ENCODE measurements at places on chromosomes 7 and 10. TPM values are rescaled to one million over a fixed set of nuclear protein-coding genes. Genes with fewer than 3 reads are reported as not detected.

GRCh38 chr10:3333426-3333825, 160.8 kb upstream of the PITRM1 start:
- DNase-seq = no peak

DNA sequence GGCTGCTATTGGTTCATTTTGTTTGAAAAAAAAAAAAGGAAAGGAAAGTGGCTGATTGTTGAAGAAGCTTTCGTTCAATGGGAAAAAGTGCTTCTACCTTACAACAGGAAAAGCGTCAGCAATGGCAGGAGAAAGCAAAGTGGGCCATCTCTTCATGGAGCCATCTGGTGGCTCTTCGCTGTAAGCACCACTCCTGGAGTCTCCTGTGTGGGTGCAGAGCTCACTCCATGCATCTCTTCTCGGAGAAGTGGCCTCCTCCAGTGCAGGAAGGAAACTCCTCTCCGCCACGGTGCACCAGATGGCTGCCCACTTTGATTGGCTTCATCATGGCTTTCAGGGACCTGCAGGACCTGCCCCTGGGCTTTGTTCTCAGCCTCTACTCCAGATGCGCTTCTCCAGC, 250.9 kb downstream of the PTEN start:
- DNase-seq = no peak

GRCh38 chr7:80870813-80871212, 48.0 kb downstream of the SEMA3C start:
- no peak for DNase-seq

DNA sequence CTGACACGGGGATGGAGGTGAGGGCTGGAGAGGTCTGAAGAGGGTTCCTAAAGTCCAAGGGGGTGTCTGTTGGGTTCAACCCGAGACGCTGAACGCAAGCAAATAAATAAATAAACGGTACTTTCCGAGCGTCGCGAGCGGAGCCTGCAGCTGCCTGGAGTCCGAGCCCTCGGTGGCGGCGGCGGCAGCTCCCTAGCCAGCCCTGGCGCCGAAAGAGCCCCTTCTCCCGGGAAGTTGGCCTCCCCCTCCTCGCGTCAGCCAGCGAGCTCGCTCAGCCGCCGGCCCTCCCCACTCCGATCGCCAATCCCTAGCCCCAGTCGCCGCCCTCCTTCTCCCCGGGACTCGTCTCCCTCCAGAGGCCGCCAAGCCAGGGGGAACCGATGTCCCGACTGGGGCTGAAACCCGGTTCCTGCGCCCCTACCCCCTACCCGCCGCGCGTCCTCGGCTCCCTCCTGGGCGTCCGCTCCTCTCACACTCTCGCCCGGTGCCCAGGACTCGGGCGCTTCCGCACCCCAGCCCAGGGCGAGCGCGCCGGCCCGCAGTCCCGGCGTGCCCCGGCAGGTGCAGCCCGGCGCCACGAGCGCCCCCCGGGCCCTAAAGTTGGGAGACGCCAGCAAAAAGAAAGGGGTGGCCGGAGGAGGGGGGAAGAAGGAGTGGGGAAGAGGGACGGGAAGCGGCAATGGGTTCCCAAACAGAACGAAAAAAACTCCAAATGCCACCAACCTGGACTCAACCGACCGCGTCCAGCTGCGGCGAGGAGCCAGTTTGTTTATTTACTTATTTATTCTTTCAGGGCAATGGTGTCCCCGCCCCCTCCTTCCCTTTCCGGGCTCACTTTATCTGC, at the start of gene GFRA1:
TSS of gene GFRA1 (minus strand) at position 767 of the 844 bp plus-strand sequence. CDS start 1,177 bp downstream, outside the sequence.
- peak; percentile 69 for DNase-seq

- no peak for DNase-seq
These were observed 216.3 kb upstream of the RHOBTB1 start for GRCh38 chr10:61160253-61160652.

GRCh38 chr10:62354916-62355315, 19.3 kb upstream of the ZNF365 start:
- no peak for DNase-seq

- DNase-seq = no peak
These were observed 82.3 kb downstream of the ADCY1 start for GRCh38 chr7:45656431-45656830.

GRCh38 chr10:125156196-125156595, 4.2 kb downstream of the CTBP2 start:
- DNase-seq = no peak

DNA sequence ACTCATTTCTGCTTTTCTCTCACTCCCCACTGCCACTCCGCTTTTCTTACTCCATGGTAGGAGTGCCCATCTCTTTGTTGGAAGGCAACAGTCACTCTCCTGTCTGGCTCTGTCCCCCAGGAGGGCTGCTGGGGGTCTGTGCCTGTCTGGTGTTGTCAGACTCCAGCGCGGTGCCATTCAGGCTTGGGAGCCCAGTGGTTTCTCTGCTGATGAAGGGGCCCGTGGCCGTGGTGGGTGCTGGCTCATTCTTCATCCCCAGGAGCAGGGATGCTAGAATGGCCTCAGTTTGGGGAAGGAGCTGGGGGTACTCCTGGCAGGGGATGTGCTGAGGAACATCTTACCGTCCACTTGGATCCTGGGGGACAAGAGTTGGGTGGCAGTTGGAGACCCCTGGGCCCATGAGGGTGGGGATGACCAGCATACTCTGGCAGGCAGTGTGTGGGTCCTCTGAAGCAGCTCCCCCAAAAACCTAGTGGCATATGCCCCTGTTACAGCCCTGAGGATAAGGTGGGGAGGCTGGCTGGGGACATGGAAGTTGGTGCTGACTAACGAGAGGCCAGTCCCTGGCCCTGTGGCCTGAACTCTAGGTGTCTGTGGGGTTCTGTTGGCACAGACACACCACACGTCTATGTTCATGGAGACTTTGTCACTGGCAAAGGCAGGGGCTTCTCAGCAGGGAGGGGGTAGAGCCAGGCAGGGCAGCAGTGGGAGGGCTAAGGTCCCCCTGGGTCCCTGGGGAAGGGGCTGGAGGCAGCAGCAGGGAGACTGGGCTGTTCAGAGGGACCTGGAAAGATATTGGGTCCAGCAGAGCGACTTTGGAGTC, 102.8 kb upstream of the RET start:
- peak; percentile 32 for DNase-seq

GRCh38 chr10:58444321-58444720, 59.1 kb downstream of the TFAM start:
- no peak for DNase-seq

DNA sequence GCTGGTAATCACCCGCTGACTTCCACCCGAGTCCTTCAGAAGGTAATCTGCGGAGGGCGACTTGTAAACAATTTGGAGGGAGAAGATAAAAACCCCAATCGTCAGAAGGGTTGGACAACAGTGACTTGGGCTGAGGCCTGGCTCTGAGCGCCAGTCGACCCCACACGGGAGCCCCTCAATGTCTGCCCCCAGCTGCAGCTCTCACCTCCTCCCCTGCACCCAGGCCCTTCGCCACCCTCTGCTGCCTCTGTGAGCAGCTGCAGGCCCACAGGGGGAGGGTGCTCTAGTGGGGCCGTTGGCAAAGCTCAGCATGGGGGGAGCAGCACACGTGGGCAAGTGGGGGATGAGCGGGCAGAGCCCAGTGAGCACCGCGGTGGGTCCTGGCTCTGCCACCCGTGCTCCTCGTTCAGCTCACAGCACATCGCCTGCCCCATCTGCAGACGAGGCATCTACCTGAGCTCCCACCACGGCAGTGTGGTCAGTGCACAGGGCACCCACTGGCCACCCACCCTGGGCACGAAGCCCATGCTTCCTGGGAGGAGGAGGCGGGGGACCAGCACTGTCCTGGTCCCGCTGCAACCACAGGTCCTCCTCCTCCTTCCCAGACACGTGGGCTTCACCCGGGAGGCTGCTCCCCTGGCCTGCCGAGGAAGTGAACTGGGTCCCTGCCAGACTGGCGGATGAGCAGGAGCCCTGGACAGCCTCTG, 280.5 kb downstream of the ELFN1 start:
- DNase-seq = no peak

DNA sequence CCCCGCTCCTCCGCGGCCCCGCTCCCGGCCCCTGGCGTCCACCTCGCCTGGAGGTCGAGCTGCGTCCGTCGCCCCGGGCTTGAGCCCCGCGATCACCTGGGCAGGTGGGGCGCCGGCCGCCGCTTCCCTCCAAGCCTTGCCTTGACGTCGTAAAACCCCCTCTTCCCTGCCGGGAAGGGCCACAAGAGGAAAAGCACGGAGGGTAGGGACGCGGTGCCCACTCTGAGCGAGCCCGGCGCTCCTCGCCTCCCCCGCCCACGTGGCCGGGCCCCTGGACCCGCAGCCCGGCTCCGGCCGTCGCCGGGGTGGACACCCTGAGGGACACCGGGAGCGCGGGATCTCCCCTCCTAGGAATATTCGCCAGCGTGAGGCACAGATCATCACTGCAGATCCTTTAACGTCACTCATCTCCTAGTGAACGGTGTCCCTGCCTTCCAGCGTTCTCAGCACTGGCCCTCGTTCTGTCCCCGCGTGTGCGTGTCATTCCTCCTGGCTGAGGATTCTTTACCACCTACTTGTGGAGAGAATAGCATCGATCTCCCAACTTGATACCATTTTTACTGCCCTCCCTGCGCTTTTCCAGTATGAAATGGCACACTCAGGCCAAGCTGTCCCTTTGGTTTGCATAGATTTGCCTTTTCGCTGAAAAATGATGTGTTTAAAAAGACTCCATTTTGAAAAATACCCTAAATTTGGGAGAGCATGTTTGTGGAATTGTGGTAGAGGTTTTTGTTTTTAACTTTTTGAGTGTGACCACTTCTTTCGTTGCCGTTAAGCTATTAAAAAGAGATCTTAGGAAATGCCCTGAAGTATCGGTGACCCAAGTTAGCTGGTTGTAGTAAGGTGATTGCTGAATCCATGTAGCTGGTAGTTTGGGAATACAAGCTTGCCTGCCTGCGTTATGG, 649 bp downstream of the ACTR3B start:
- peak; percentile 67 for DNase-seq

DNA sequence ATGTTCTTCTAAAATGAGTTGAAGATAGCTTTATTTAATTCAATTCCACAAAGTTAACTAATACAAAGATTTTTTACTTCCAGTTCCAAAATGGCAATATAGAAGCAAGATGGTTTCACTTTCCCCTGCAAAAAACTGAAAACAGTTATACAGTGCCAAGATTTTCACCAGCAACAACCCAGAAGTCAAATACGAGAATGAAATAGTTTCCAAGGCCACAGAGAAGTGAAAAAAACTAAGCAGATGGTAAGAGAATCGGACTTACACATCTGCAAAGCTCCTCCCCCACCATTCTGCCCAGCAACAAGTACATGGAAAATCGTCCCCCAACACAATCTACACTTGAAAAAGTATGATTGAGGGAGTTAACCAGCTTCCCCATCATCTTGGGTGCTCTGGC, 30.3 kb upstream of the KEL start:
- no peak for DNase-seq

DNA sequence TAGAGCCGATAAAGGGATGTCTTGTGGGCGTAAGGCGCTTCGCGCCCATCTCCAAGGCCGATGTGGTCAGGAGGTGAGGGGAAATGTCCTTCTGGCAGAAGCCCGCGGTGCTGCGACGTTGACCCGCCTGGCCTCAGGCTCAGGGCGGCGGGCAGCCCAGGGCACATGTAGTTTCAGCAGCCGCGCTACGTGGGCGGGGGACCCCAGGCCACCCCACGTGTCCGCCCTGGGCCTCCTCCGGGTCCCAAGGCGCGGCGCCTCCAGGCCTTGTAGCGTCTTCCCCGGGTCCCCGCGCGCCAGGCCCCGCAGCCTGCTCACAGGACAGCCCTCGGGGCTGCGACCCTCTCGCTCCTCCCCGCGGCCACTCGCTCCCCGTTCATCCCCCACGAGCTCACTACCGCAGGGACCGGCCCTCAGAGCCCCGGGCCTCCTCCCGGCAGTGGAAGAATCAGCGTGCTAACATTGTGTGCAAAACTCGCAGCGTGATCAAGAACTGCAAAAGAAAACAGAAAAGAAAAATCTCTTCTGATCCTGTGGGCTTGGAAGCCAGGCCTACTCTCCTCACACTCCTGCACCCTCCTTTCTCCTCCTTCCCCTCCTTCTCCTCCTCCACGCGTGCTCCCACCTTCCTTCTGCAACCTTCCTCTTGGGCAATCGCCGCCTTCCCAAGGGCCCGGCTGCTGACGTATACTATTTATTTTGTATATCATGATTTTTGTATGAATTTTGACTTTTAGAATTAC, 4.4 kb upstream of the TBX20 start:
- DNase-seq = no peak

DNA sequence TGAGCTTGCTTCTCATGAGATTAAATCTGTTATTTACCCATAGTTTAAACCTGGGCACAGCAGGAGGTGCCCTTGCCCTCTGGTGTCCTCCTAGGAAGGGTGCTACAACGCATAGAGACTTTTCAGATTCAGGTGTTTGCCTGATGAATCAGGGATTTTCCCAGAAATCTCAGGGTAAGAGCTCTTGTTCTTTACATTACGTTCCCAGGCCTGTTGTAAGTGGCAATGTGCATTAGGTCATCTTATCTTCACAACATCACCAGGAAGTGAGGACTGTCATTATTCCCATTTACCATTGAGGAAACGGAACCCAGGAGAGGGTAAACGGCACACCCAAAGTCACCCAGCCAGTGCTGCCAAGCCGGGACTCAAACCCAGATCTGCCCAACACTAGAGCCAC, 73.0 kb downstream of the NHLRC2 start:
- DNase-seq = no peak

GRCh38 chr10:46541735-46542566, 14.5 kb downstream of the GPRIN2 start:
- DNase-seq = peak; percentile 58

DNA sequence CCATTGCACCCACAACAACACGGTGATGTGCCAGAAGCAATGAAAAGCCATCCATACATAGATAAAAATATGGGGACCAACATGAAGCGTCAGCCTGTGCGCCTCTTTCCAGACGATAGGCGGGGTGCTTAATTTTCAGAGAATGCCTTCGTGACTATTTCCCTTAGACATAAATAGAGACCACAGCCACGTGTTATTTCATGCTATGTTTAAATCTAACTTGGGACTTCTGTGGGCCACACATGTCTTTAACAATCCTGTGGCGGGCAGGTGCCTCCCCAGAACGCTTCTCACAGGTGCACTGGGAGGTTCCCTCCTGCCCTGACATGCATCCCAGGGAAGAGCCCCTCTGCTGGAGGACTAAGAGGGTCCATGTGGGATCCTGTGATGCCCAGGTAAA, 259.7 kb downstream of the ADARB2 start:
- DNase-seq = no peak

The LEP gene
- total RNA-seq = 7.2 TPM

The SYT15B gene
- total RNA-seq = 12.5 TPM

The DNA2 gene
- total RNA-seq = 6.7 TPM

The AKR1C4 gene
- not detected for total RNA-seq

The MGAM2 gene
- total RNA-seq = 2.9 TPM

The MYH16 gene
- total RNA-seq = not detected

The CALCR gene
- 0.62 TPM for total RNA-seq

The KIF5B gene
- total RNA-seq = 125 TPM

The CDC14C gene
- 0.18 TPM for total RNA-seq

The WNT8B gene
- not detected for total RNA-seq
